ENCODE measurements at places on chromosomes 3 and 15.

GRCh38 chr15:89472785-89473256 is 23.6 kb downstream of the RHCG start:
- no peak for DNase-seq

- DNase-seq: no peak
Observed at GRCh38 chr3:86986671-86987420, 4.1 kb downstream of the VGLL3 start.

DNA sequence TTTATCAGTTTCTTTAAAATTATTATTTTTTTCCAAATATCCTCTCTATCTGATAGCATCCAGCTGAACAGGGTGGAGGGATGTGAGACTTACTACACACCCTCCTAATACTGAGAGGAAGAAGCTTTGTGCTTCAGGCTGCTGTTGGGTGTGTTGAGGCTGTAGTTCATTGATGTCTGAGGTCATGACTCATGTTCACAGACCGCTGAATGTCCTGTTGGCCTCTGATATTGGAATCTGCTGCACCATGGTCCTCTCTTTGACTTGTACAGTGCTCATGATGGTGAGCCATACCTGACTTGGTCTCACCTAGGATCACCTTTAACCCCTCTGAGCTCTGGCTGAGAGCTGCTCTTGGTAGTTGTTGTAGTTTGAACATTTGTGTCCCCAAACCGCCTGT is 302.9 kb downstream of the SATB1 start:
- DNase-seq: no peak

GRCh38 chr3:53158765-53159155 is 2.2 kb upstream of the PRKCD start:
- no peak for DNase-seq

DNA sequence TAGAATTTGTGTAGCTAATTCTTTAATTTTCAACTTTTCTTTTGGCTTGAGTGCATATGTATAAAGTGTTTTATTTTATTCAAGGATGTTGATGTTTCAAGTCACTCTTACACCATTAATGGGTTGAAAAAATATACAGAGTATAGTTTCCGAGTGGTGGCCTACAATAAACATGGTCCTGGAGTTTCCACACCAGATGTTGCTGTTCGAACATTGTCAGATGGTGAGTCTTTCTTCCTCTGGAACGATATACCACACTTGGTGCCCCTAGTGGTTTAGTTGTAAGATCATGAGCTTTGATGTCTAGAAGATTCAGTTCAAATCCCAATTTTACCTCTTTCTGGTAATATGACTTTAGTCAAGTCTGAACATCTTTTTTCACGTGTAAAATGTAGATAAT is 119.3 kb downstream of the HCN4 start:
- no peak for DNase-seq

- DNase-seq: no peak
Observed at GRCh38 chr15:91965501-91966193, 112.1 kb downstream of the SLCO3A1 start.

DNA sequence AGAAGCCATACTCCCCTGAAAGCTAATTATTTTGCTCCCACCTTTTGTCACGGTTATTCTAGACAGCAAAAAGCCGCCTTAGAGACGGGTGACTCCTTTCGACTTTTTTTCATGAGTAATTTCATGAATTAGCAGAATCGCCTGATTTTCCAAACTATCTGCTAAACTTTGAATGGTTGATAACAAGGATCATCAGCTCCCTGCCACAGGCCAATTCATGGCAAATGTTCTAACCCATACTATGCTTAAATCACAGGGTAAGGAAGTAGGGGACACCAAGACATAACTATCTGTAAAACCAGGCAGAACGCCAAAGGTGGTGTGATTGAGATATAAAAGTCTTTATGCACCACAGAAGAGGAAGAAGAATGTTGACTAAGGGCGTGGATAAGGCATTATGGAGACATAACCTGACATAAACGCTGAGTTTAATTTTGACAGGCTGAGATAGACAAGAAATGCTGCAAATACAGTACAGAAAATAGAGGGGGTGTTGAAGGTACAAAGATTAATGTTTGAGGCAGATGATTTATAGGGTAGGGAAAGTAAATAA is 891 bp upstream of the DMXL2 start:
- DNase-seq: no peak

GRCh38 chr3:48118322-48118721 is 69.9 kb downstream of the CDC25A start:
- DNase-seq: no peak

DNA sequence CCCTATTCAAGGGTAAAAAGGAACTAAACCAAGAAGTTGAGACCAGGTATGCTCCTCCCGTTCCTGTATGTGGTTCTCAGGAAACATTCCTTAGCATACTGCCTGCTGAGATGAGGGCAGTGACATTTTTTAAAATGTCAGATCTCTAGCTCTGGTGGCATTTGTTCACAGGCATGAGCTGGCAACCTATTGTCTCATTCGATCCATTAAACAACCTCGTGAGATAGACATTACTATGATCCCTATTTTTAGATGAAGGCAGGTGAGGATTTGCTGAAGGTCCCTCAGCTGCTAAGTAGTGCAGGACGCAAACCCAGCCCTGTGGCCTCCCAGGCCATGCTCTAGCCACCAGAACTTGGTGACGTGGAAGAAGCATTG is 74.9 kb downstream of the SIDT1 start:
- no peak for DNase-seq

- no peak for DNase-seq
Observed at GRCh38 chr15:62046078-62046743, 14.0 kb downstream of the VPS13C start.

DNA sequence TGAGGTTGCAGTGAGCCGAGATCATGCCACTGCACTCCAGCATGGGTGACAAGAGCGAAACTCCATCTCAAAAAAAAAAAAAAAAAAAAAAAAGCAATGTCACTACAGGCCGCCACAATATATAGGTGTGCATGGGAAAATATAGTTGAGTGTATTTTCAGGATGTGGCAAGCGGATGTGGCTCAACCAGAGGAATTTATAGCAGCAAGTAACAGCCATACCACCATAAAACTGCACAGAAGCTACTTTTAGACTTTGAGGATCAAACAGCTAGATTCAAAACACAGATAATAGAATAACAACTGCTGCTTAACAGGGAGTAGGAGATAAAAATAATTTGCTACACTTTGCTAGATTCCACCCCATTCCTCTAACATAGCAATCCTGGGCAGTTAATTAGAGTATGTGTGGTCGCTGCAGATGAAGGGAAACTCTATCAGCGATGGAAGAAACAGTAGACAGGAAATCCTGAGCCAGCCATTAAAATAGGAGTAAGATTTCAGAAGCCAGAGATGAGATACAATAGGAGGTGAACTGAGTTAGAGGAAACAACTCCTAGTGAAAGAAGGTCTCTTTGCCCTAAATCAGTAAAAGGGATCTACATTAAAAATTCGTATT is 318.7 kb upstream of the STT3B start:
- DNase-seq: no peak

DNA sequence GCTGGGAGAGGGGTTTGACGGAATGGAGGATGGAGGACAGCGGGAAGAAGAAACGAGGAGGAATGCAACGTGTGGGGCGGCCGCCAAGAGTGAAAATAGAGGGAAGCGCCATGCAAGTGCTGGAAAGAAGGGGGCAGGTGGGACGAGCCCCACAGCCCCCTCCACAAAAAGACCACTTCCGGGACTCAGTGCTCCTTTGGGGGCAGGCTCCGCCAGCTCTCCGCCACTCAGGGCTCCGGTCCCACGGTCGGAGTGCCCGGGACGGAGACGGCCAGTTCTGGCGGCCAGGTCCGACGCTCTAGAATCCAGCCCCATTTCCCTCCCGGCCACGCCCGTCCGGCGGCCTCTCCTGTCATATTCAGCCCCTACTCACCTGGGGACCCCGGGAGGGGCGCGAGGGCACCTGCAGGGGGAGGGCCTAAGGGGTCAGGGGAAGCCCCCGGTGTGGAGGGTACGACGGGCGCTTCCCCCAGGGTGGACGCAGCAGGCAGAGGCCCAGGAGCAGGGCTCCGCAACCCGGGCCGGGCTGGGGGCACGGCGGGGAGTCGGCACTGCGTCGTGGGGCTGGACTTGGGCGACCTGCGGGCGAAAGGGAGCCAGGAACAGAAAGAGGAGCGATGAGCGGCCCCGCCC is 25.5 kb upstream of the CSPG4 start:
- no peak for DNase-seq

DNA sequence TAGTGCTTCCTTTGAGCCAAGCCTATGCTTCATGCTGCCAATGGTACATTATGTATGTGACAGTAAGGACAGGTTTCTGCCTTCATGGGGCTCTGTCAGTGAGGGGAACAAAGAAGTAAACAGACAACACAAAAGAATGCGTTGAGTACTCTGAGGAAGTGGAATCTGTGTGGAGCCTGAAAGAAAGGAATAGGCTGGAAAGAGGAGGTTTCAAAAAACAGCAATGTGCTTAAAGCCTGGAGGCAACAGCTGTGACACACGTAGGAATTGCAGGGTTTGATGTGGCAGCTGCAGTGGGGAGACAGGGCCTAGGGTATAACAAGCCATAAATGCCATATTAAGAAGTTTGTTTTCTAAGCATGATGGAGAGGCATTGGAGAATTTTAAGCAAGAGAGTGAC is 316.7 kb downstream of the CLSTN2 start:
- no peak for DNase-seq

DNA sequence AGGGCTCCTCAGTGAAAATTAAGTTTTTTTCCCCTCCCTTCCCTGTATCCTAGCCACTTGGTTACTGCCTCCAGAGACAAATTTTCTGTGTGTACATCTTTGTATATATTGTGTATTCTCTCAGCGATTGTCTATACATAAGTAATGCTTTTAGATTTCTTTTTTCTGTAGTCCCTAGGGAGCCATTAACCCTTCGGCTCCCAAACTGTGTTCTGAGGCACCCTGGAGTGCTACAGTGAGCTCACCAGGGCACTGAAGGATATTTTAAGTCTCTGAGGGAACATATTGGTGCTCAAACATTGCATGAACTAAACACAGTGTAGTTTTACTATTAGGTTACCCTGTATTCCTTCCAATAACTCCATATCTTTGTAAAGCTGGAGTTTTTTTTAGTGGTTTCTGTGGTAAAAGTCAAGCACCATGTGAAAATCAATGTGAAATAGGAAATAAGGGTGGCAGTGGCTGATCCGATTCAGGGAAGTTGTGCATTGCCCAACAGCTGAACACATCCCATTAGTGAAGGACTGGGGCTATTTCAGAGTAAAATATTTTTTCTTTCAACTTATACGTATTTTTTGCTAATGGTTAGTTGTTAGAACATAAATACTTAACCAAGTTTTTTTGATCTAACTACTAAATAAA is 43.0 kb downstream of the USP13 start:
- DNase-seq: no peak

All from skeletal muscle cell (primary cell).